NCI-H1417 treated with DMSO at 0.1 percent for 48 hours (cell line): ENCODE measurements at places on chromosomes 7 and 10.

DNA sequence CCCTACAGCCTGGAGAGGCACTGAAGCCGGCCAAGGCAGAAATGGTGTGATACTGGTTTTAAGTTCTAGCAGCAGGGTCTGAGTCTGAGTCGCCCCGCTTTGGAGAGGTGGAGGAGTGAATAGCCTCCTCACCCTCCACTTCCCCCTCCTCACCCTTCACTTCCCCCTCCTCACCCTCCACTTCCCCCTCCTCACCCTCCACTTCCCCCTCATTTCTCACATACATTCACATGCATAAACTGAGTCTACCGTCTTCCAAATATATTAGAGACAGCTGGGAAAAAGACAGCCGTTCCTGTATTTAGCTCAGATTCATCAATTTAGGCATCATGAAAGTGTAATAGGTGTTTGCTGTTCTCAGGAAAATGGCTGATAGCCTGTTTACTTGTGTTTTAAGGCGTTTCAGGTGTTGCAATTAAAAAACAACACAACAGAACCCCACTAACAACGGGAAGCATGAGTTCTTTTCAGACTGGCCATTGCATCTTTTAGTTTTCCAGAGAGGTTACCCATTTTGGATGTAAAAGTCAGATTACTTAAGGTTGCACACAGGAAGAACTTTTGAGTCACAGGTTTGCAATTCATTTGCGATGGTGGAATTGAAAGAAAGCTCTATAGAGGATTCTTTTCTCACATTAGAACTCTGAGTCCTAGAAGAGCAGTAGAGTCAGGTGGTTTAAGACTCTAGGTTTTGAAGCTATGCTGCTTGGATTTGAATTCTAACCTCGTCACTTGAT, 861 bp downstream of the NRBF2 start:
- no peak for DNase-seq

GRCh38 chr10:131024259-131025131, 287.0 kb downstream of the TCERG1L start:
- no peak for DNase-seq

DNA sequence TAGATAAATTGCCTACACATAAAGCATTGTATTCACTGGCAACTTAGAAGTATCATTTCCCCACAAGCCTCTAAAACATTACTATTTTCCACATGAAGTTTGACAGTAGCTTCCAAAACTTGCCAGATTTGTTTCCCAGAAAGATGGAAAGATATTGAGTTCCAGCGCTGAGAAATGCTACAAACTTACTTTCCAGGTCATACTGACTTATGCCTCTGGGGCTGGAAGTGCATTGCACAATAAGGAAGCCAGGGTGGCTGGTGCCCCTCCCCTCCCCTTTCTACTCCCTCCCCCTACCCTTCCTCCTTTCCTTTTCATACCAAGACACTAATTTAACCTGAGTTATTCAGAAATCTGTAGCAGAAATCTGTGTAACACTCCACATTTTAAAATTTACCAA, 212.6 kb downstream of the WDR37 start:
- no peak for DNase-seq

- DNase-seq, result no peak
These were observed 155.5 kb upstream of the LYZL2 start for GRCh38 chr10:30784897-30785605.

DNA sequence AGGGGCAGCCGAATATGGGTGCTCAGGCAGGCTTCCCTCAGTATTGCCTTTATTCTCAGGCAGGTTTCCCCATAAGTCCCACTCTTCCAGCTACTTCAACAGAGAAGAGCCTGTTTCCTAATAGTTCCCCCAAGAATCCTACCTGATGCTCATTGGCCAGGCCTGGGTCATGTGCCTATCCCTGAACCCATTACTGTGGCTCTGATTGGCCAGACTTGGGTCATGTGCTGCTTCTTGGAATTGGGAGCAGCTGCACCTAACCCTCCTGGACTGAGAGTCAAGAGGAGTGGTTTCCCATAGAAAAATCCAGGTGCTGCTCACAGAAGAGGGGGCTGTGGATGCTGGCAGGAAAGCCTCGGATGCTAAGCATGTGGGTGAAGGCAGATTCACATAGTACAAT, 21.7 kb downstream of the OPALIN start:
- no peak for DNase-seq

GRCh38 chr10:52466464-52466863, 152.4 kb downstream of the DKK1 start:
- no peak for DNase-seq

DNA sequence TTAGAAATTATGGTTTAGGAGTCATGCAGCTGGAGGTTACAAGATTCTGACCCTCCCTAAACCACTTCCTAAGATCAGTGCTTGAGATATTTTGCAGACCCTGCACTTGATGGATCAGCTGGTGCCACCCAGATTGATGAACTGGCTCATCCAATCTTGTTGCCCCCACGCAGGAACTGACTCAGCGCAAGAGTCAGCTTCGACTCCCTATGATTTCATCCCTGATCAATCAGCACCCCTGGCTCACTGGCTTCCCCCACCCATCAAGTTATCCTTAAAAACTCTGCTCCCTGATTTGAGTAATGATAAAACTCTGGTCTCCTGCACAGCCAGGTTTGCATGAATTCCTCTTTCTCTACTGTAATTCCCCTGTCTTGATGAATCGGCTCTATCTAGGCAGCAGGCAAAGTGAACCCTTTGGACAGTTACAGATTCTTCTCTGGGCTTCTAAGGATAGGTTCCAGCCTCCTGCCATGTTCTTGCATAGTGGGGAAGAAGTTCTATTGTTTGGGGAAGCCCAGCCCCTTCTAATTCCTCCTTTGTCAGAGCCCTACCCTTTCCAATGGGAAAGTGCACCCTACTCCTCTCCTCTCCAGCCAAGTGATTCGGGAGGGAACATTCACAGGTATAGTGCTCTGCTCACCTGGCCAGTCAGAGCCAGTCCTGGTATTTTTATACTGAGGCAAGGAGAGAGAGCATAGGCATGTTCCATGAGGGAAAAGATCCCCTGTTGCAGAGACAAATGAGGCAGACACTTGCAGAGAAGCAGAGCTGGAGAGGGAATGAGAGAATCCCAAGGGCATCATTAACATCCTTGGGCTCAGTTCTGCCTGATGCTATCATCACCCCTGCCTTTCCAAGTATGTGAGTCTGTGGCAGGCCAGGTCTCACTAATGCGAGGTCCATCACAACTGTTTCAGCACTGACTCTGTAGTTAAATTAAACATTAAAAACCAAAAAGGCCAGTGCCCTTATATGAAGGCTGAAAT, 224.4 kb upstream of the GALNT17 start:
- no peak for DNase-seq

GRCh38 chr7:103632972-103633371, 187.0 kb upstream of the SLC26A5 start:
- no peak for DNase-seq

- no peak for DNase-seq
These were observed 49.7 kb upstream of the BICC1 start for GRCh38 chr10:58462863-58463507.

GRCh38 chr7:32479574-32480200, 10.5 kb downstream of the LSM5 start:
- DNase-seq, result no peak
